Central memory CD8-positive, alpha-beta T cell (primary cell): ENCODE measurements at places on chromosomes 6 and 20.

DNA sequence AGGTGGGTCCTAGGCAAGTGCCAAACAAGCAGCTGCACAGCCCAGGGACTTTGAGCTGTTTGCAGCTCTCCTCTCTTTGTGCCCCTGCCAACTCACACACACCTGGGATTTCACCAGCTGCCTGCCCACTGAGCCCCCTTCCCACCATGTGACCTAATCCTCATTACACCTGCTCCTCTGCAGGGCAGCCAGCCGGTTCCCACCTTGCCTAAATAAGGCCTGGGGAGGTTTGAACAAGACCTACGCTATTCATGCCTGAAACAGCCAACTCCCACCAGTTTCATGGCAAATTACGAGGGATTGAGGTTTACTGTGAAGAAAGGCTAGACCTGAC, 92.6 kb upstream of the SOX4 start:
- DNase-seq: no peak

DNA sequence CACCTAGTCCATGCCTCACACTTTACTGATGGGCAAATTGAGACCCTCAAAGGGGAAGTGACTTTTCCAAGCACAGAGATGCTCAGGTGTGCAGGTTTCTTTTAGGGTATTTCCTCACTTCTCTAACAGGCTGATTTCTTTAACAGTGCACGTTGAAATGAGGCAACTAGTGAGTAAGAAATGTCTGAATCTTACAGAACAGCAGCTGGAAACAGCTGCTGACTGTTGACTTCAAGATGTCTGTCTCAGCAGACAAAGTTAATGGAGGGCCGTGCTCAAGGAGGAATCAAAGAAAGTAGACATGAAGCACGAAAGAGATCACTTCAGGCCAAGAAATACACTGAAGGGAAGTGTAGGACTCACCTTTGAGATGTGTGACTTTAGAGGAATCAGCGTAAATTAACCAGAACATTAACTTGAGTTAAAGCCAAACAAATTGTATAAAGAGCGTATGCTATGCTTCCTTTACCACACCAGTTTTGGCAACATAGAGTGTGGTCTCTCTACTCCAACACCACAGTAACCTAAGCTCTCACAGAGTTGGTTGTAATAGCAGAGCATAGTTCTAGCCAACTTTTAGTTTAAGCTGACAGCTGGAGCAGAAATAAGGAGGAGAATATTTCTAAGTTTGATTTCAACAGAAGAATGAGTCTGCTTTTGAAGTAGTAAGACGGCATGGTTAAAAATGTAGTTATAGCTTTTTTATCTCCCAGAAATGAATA, 60.9 kb downstream of the SAMD3 start:
- no peak for DNase-seq

- no peak for DNase-seq
Observed at GRCh38 chr6:38567436-38567835, 72.3 kb downstream of the BTBD9 start.

DNA sequence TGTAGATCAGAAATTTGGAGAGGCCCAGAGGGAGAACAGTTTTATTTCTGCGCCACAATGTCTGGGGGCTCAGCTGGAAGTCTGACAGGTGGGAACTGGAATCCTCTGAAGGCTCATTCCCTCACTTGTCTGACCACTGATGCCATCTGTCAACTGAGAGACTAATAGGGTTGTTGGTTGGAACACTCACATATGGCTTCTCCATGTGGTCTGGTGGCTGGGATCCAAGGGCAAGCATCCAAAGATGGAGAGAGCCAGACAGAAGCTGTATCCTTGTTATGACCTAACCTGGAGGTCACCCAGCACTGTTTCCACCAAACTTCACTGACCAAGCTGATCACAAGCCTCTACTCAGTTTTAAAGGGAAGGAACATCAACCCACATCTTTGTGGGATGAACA, 117.9 kb upstream of the AKAP12 start:
- no peak for DNase-seq

- no peak for DNase-seq
Observed at GRCh38 chr6:82408952-82409431, 45.4 kb downstream of the TPBG start.

DNA sequence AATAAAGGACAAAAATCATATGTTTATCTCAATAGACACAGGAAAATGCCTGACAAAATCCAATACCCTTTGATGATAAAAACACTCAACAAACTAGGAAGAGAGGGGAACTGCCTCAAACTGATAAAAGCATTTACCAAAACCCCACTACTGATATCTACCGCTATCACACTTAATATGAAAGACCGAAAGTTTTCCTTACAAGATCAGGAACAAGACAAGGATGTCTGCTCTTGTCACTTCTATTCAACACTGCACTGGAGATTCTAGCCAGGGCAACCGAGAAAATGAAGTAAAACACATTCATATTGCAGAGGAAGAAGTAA, 25.1 kb downstream of the GZF1 start:
- no peak for DNase-seq

DNA sequence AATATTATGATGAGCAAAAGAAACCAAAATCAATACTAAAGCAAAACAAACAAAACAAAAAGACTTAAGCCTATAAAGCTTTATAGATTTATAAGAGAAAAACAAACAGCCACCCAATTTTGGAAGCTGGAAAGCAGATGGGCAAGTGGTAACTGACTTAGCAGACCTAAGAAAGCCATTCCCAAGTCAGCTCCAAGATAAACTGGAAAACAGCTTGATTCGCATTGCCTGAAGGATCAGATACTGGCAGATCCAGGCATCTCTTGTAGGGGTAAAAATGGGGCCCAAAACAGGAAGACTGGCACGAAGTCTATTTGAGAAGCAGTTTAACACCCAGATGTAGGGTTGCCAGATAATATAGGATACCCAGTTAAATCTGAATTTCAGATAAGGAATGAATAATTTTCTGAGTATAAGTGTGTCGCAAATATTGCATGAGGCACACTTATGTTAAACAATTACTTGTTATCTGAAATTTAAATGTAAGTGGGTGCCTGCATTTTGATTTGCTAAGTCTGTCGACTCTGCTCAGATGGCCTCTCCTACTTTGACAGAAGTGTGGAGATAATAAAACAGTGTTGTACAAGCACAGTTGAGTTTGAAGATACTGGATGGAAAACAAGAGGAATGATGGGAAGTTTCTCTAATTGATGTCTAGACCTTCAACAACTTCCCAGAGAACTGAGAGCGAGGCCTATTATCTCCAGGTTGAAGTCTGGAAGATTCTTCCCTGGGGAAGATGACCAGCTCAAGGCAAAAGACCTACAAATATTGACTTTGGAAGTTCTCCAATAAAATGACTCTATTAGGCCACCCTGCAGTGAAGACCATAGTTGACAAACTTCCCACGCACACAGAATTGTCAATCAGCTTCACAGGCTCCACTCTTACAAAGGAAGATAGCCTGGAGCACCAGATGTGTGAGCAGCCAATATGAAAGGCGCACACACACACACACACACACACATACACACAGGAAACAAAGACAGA, 113.4 kb downstream of the FAM50B start:
- no peak for DNase-seq

DNA sequence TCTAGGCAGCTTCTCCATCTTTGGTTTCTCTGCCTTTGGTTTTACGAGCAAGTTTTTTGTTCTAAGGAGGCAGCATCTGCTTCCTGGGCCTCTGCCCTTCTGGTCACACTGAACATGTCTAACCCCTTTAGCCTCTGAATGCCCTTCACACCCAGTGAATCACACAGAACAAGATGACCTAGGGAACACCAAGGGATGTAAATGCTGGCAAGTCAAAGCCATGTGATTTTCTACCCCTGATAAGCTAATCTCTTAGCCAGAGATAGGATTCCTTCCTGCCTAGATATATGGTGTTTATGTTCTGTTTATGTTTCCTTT, 7.2 kb upstream of the BPIFB6 start:
- DNase-seq: no peak

GRCh38 chr20:63497946-63498935, 642 bp downstream of the EEF1A2 start:
- no peak for DNase-seq

DNA sequence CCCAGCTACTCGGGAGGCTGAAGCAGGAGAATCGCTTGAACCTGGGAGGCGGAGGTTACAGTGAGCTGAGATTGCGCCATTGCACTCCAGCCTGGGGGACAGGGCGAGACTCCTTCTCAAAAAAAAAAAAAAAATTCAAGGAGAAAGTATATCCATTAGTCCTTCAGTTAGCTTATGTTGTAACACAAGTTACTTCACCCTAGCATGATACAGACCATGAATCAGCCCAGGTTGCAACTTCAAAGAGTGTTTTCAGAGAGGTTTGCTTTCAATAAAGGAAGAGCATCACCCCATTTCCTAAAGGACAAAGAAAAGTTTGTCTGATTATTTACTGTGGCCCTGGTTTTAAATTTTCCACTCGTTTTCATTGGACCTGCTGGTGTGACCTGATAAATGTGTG, 73.0 kb downstream of the SERAC1 start:
- no peak for DNase-seq

DNA sequence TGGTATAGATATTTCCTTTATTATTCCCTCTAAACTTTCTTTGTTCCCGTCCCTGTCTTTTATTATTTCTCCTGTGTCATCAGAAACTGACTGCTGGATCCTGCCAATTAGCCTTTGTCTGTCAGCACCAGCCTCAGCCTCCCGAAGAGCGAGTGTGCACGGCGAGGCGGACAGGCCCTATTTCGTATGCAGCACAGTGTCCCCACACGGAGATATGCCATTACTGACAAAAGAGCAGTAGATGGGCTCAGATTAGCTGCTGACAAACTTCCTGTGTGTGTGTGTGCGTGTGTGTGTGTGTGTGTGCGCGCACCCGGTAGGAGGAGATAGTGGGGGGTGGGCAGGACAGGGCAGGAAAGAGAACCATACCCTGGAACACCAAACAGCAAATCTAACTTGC, 99.5 kb upstream of the ZFP64 start:
- DNase-seq: no peak

- no peak for DNase-seq
Observed at GRCh38 chr6:111743360-111743759, 129.9 kb downstream of the FYN start.

DNA sequence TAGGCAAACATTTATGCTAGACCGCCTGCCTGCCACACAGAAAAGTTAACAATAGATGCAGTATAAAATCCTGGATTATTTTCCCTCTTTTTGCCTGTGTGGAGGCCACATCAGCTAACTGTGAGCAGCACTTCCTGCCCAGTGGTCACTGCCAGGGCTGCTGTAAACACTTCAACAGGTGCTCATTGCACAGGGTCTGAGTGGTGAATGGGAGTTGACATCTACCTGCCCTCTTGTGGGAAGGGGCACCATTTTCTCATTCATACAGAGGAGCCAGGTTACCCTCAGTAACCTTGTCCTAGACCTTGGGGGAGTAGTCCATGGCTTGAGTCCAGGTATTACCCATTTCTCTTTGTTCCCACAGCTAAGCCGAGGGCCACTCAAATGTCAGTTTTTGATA, 235.3 kb downstream of the TMEM242 start:
- DNase-seq: no peak

DNA sequence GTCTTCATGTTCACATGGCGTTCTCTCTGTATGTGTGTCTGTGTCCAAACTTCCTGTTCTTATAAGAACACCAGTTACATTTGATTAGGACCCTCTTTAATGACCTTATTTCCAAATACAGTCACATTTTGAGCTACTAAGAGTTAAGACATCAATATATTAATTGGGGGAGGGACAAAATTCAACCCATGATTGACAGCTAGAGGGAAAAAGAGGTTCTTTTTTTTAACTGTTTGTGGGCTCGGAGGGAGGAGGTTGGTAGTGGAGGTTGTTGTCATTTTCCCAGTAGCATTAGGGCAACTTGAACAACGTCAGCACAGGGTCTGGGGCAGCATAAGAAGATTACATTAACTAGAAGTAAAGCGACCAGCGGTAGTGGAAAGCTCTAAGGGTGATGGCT, 2.3 kb upstream of the GMDS start:
- no peak for DNase-seq

DNA sequence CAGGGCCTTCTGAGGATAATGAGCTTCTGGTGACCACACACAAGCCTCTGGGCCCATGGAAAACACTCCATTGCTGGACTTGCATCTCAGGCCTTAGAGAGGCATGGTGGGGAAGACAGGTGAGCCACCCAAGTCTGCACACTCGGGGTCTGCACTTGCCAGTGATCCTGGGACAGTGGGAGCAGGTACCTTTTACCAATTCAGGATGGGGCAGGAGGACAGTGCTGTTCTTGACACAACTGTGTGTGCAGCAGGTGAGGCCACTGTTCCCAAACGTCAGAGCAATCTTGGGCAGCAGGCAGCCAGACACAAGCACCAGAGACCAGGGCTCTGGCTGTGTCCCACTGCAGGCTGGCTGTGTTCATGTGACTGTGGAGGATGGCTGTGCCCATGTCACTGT, 221.3 kb downstream of the ERMARD start:
- no peak for DNase-seq

DNA sequence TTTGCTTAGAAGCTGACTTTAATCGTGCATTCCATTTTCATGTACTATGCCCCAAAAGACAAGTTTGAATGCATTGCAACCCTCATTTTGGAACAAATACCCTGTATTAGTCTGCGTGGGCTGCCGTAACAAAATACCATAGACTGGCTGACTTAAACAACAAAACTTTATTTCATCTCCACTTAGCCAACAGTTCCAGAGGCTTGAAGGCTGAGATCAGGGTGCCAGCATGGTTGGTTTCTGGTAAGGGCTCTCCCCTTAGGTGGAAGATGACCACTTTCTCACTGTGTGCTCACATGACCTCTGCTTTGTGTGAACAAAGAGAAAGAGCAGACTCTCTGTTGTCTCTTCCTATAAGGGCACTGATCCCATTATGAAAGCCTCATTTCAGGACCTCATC, 431.7 kb upstream of the MAP3K7 start:
- DNase-seq: no peak

DNA sequence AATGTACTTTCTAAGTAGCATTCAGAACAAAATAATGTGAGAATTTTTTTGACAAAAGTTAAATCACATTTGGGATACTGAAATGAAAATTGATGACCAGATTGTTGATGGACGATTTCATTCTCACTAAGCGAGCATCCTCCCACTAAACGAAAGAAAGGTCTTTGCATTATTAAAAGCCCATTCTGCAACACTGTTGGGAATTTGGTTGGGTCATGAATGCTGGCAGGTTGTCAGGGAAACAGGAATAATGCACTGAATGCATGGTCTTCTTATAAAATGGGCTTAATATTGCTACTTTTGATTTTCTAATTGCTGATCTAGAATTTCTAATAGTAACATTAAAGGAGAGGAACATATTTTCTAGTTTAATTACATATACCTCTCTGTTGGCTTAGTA, 229.8 kb downstream of the NKAIN2 start:
- DNase-seq: no peak

DNA sequence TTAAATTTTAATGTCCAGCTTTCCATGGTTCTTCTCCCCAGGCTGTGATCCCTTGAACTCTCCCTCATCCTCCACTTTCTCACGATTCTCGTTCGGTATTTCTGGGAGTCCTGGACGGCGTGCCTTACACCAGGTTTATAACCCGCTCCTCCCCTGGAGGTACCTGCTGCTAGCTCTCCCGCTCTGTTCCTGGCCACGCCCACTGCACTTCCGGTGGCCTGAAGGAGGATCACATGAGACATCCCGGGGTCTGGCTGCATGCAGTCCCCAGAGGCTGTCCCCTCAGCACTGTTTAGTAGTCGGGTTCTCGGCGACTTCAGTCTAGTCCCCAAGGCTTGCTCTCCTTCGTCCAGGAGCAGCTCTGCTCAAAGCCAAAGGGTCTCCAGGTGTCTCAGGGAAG, 28.4 kb upstream of the GCLC start:
- no peak for DNase-seq
